ENCODE measurements at places on chromosomes 12 and 14.
A peak's percentile ranks its signal among the peaks of the same experiment; 100 is the strongest.

DNA sequence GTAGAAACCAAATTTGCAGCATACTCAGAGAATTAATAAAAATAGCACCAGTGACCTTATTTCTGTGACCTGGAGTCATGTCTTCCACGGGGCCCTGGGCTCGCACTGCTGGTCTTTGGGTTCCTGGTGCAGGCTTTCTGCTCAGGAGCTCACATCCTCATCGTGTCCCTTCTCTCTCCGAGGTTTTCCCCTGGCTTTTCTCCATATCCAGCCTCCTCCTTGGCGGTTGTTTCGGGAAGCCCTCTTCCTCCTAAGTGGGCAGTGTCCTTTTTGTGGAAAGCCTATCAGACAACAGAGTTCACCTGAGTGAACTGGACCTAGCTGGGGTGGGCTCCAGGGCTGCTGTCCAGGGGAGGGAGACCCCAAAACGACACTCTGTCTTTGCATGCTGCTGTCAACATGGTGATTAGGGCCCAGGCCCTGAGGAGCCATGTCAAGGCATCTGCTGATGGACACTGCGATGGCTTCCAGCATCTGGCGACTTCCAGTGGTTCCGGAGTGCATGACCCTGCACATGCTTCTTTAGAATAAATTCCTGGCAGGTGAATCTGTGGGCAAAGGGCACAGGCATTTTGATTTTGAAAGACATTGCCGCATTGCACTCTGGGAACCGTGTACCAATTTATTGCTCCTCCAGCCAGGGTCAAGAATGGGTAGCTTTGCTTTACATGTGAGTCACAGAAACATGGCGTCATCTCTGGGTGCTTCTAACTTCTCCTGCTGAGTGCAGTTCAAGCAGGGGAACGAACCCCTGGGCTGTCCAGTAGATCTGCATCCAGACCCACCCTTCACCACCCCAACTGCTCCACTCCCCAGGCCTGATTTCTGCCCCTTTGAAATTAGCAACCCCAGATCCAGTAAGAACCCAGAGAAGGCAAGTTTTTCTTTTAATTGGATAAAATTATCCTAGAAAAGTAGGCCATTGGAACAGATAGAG is 136.8 kb downstream of the ADGRD1 start:
- no peak for DNase-seq

DNA sequence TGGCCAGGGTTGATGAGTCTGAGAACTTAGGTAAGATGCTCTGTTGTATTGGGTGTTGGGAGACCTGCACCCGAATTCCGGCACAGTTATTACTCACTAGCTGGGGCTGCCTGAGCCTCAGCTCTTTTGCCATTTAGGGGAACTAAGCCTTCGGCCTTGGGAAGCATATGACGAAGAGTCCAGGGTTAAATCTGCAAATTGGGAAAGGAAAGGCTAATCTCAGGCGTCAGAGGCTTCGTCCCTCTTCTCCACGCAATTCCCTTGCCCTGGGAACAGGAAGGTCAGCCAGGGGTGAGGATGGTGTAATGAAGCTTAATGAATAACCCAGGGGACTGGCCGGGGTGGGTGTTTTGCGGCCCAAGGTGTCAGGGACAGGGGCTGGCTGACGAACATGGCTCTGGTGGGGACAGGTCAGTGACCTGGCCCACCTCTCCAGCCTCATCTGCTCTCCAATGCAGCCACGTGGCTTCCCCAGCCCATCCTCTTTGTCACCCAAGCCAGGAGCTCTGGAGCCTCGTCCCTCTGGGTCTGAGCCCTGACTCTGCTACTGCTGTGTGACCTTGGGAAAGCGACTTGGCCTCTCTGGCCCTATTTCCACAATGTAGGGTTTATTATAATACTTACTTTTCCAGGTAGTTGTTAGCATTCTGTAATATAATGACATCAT is 3.8 kb upstream of the SDSL start:
- no peak for DNase-seq

DNA sequence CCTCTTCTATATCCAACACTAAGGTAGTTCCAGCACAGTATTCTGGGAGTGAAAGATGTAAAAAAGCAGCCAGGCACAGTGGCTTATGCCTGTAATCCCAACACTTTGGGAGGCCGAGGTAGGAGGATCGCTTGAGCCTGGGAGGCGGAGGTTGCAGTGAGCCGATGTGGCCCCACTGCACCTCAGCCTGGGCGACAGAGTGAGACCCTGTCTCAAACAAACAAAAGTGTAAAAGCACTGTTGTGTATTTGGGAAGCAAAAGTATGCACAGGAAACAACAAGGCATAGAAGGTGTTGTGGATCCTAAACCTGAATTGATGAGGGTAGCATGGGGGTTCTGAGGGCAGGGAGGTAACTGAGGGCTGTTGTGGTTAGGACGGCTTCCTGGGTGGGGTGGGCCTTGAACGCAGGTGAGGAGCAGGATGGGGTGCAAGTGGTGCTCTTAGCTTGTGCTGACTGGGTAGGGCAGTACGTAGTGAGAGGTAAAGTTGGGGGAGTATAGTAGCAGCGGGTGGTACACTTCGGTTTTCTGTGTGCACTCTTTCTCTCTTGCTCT is 64.2 kb downstream of the RASSF3 start:
- no peak for DNase-seq

GRCh38 chr12:1189163-1189562 is 198.1 kb downstream of the ERC1 start:
- DNase-seq, result peak; percentile 87

- DNase-seq, result peak; percentile 11
Measured at GRCh38 chr12:41944216-41944615, 200.5 kb downstream of the GXYLT1 start.

- no peak for DNase-seq
Measured at GRCh38 chr12:50326590-50327284, 43.4 kb upstream of the LIMA1 start.

- DNase-seq, result no peak
Measured at GRCh38 chr12:69779928-69780327, 41.3 kb downstream of the RAB3IP start.
